Activated CD4-positive, alpha-beta T cell treated with anti-CD3 and anti-CD28 coated beads, Interleukin-2, Interleukin-4, amounts not matched to agents 100 ng/mL and 50 ng/mL, durations not matched to agents 16 hours and 8 hours (primary cell): ENCODE measurements at places on chromosomes 2 and 18.
A peak's percentile ranks its signal among the peaks of the same experiment; 100 is the strongest.

GRCh38 chr2:79387431-79387830 lies 125.4 kb upstream of the CTNNA2 start:
- DNase-seq, result no peak

GRCh38 chr2:127086990-127087790 lies 19.8 kb downstream of the BIN1 start:
- DNase-seq, result no peak

DNA sequence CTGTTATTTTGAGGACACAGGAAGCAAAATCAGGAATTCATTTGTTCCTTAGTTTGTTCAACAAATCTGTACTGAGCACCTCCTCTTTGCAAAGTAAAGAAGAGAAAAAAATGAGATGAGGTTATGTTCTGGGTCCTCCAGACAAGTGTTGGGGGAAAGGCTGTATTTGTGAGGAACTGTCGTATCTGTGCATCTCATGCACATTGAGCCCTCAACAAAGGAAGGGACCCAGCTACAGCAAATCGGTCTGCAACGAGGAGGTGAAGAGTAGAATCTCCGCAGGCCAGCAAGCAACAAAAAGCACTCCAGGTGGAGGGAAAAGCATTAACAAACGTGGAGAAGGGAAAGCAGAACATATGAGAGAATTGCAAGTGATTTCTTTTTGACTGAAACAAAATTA lies 143.0 kb upstream of the CYP1B1 start:
- DNase-seq, result no peak

DNA sequence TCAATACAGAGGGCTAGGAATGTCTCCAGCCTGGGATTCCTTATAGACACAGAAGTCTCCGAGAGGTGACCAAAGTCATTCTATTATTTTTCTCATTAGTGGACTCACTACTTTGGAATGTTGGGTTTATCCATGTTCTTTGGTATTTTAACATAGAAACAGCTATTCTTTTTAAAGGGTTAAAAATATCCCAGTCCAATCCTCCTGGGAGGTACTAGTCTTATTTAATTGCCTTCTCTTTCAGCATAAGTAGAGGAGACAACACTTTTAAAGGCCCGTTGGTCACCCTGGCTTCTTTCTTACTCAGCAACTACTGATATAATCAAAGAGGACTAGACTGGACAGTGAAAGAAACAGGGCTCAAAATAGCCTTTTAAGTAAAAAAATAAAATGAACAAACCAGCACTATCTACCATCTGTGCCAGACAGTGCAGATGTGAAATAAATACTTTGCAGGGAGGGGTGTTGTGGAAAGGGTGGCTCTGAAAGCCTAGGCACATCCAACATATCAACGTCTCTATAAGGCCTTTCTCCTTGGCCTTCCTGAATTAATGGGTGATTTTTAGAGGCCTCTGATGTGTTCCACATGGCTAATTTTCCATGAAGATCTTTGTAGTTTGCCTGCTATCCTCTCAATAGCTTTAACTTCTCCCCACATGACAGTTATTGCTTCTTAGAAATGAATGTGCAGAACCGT lies 334.4 kb upstream of the THUMPD2 start:
- no peak for DNase-seq

DNA sequence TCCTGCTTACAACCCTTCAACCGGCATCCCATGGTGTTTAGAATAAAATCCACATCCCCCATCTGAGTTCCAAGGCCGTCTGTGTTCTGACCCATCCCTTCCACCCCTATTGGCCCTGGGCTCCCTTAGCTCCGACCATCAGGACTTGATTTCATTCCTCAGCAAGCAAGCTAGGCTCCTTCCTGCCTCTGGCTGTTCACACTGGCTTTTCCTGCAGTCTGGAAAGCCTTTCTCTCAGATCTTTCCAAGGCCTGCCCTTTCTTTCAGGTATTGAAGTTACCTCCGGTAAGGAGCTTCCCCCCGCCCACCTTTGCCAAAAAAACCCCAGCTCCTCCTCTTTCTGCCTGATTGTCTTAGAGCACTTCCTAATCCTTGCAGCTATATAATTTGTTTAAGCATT lies 86.8 kb downstream of the CLIP4 start:
- DNase-seq, result no peak

- peak; percentile 54 for DNase-seq
Measured at GRCh38 chr2:207163053-207163755, 2.5 kb downstream of the KLF7 start.

- DNase-seq, result no peak
Measured at GRCh38 chr2:31089645-31090044, 48.6 kb downstream of the GALNT14 start.

- DNase-seq, result peak; percentile 34
Measured at GRCh38 chr2:202871300-202872141, at the start of gene ICA1L. TSS of gene ICA1L (minus strand) at chr2:202871766. CDS start at chr2:202829009, 42,757 bp downstream.

DNA sequence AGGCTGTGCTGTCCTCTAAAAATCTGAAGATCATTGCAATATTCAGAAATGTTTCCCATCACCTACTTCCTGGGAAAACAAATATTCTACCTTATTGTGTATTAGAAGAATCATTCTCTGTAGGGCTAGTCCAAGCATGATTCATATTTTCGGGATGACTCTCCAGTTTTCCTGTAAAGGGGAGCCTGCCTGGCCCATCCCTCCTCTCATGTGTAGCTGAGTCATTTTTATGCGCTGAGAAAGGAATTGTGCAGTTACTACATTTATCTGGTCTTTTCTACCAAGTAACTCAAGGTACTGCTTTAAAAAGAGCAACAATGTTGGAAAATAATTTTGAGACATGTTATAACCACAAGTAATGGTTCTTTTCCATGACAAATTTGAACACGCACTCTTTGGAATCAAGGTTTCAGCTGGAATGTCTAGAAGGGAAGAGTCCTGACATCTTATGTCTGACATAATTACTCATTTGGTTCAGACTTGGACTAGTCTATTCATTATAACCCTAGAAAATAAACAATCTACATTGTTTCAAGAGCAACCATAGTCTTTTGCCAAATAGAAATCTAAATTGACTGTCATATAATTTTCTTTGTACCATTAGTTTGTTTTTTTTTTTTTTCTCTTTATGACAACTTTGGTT lies 6.6 kb downstream of the DSG3 start:
- DNase-seq, result no peak

- DNase-seq, result no peak
Measured at GRCh38 chr18:63676526-63677323, 15.0 kb upstream of the SERPINB3 start.

DNA sequence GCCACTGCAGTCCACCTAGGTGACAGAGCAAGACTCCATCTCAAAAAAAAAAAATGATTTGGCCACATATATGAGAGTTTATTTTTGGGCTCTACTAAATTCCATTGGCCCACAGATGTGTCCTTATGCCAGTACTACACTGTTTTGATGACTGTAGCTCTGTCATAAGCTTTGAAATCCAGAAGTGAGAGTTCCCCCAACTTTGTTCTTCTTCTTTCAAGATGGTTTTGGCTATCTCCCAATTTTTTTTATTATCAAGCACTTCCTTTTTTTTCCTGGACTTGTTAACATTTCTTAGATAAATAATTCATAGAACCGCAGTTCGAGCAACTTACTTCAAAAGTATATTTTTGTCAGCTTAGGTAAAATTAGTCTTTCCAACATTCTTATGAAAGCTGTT lies 96.9 kb downstream of the TSHZ1 start:
- no peak for DNase-seq

GRCh38 chr2:238498188-238498587 lies 71.5 kb downstream of the ASB1 start:
- no peak for DNase-seq

GRCh38 chr18:22099925-22100324 lies 69.5 kb upstream of the GATA6 start:
- DNase-seq, result no peak

- no peak for DNase-seq
Measured at GRCh38 chr18:25805323-25805722, 285.1 kb downstream of the SS18 start.

- DNase-seq, result no peak
Measured at GRCh38 chr2:168188002-168188401, 59.4 kb downstream of the STK39 start.

- DNase-seq, result no peak
Measured at GRCh38 chr2:81645745-81646301, 1341.3 kb upstream of the LRRTM1 start.

DNA sequence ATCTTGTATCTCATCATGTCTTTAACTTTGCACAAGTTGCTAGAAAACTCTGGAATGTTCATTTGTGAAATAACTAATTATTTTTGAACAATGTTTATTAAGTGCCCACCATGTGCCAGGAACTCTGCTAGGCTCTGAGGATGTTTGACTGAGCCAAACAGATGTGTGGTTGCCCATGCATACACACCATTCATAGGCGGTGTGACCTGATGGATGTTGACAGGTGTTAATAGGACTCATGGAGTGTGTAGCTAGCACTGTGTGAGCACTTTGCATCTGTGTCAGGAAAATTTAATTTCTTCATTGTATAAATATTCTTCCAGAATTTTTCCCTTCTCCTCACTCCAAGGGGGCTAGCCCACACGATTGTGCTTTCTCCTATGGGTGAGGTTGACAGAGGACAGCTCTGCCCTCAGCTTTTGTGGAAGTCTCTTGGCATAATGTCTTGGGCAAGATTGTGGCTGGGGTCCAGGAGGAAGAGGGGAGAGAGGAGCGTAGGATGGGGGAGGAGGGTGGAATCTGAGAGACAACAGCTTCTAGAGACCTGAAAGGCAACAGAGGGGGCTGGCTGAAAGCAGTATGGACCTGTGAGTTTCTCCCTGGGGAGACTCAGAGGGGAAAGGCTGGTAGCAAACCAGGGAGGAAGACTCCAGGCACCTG lies 214.6 kb upstream of the CXCR4 start:
- DNase-seq, result no peak

- DNase-seq, result no peak
Measured at GRCh38 chr2:36415381-36416022, 59.9 kb downstream of the CRIM1 start.

DNA sequence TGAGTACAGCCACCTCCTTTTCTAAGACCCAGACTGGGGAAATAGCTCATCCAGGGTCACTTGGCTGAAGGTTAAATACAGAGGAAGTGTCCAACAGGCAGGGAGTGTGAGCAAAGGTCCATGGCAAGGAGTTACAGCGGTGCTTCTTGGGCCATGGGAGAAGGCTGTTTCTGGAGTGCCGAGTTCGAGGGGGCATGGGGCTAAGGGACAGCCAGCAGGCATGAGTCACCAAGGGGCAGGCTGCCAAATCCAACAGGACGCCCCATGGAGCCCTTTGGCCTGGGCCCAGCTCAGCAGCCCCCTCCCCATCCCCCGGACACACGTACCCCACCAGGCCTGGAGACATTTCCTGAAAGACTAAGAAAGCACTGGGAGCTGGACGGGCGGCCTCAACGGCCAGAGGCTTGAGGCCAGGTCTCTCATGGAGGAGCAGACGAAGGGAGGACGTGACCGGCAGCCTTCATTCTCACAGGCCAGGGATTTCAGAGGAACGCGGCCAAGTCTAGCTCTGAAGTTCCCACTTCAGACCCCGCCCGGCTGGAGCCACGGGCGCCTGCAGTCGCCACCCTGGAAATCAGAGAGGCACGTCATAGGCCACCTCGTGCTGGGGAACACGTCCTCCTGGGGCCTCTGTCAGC lies 160.4 kb downstream of the SMAD7 start:
- DNase-seq, result no peak

- DNase-seq, result no peak
Measured at GRCh38 chr2:145399131-145399530, 879.2 kb upstream of the ZEB2 start.

DNA sequence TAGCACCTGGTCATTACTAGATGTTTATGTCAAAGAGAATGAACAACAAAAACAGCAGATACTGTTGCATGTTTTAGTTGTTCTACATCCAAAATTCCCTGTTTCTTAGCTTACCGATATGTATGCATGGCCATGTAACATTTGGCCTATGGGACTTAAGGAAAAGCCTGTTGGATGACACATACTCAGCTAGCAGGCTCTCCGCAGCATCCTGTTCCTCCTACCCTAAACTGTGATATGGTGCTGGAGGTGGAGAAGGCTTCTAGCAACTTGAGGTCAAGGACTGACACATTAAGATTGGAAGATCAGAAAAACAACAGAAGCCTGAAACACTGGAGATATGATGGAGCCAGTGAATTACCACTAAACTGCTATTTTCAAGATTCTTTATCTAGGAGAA lies 537.8 kb downstream of the LRRTM4 start:
- DNase-seq, result no peak

DNA sequence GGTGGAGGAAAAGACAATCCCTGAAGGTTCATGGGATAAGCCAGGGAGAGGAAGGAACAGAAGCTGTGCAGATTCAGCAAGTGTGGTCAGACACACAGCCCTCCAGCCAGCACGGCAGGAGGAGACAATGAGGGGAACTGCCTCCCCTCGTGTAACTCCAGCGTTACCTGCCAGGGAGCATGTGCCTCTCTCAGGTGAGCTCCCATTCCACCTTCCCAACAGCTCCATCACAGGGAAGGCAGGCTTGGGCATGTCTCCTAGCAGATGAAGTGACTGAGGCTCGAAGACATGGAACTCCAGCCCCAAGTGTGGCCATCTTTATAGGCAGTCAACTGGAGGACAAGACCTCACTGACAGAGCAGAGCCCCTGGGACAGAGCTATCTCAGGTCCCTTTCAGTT lies 47.4 kb downstream of the ZBTB7C start:
- DNase-seq, result no peak

GRCh38 chr2:160892204-160892603 lies 268.0 kb upstream of the TANK start:
- DNase-seq, result no peak

DNA sequence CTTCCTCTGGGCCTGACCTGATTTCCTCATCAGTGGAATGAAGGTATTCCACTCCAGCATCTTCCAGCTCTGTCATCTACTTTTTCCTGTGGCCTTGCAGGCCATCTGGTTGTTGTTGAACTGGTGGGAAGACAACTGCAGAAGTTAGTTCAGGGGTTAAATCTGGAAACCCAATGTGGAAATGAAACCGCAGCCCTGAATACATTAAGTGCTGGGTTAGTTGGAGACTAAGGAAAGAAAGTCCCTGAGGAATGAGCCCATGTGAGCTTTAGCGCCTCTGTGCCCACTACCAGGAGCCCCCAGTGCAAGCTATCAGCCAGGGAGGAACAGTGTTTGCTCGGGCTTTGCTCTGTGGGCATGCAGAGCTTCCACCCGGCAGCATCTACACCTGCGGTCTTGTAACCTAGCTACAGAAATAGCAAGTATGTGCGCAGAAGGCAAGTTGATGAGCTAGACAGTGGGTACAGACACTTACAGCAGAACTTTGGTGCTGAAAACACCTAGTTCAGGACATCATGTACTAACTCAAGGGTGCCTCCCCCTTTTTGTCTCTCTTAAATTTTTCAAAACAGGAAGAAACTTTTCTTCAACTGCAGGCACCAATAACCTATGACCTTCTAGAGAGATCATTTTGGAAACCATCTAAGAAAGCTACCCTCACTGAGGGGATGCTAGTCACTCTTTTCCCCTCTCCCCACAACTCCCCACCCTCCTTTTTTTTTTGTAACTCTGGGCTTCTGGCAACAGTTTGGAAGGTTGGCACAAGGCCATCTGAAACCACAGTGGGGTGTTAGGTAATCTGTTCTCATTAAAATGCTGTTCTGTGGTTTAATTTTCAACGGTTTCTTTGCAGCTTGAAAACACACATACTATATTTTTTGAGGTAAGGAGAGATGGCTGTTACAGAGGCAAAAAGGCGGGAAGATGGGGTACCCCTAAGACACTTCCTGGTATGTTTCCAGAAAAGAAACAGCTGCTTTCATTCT lies 18.3 kb upstream of the CXCR4 start:
- peak; percentile 61 for DNase-seq
